ENCODE measurements at places on chromosomes 11 and 22.

- no peak for ATAC-seq
- H3K27me3 ChIP-seq, result no peaks in the 10 kb centered on the region
- H3K27ac ChIP-seq, result no peak overlapping the region
- H3K36me3 ChIP-seq, result peaks cover 38% of the 10 kb centered on the region
These were observed 19.5 kb upstream of the RAB1B start for GRCh38 chr11:66248903-66249302.

GRCh38 chr11:38153985-38154384 is 1555.9 kb upstream of the RAG2 start:
- no peak overlapping the region for H3K4me3 ChIP-seq
- no peak for ATAC-seq
- no peaks in the 10 kb centered on the region for H3K4me1 ChIP-seq
- H3K27me3 ChIP-seq, result no peaks in the 10 kb centered on the region

- ATAC-seq, result no peak
- no peak overlapping the region for H3K4me3 ChIP-seq
- H3K27me3 ChIP-seq, result no peaks in the 10 kb centered on the region
- H3K27ac ChIP-seq, result no peak overlapping the region
These were observed 100.0 kb upstream of the ARHGAP20 start for GRCh38 chr11:110812086-110812733.

DNA sequence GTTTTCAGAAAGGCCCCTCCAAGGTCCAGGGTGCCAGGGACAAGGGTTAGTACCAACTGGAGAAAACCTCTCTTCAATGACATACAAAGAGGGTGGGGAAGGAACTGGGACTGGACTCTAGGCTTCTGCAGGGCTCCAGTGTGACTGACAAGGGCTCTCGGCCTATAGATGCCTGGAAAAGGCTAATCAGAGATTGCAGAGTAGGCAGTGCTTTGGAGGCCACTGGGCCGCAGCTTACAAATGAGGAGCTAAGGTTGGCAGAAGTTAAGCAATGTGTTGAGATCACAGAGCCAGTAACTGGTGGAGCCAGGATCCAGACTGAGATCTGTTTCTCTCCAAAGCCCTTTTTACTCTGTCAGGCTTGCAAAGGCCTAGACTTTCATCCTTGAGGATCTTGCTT is 7.4 kb upstream of the DGKZ start:
- H3K27me3 ChIP-seq, result peaks cover 45% of the 10 kb centered on the region
- no peak for ATAC-seq
- H3K36me3 ChIP-seq, result no peaks in the 10 kb centered on the region
- H3K4me1 ChIP-seq, result peaks cover 3% of the 10 kb centered on the region

GRCh38 chr11:63765688-63766241 is 2.8 kb downstream of the ZFTA start:
- ATAC-seq, result no peak
- H3K27me3 ChIP-seq, result no peaks in the 10 kb centered on the region
- no peaks in the 10 kb centered on the region for H3K36me3 ChIP-seq
- no peak overlapping the region for H3K27ac ChIP-seq

- H3K27ac ChIP-seq, result no peak overlapping the region
- peaks cover 34% of the 10 kb centered on the region for H3K27me3 ChIP-seq
- no peak overlapping the region for H3K4me3 ChIP-seq
- H3K36me3 ChIP-seq, result no peaks in the 10 kb centered on the region
These were observed 16.4 kb downstream of the LMO1 start for GRCh38 chr11:8247312-8247711.

DNA sequence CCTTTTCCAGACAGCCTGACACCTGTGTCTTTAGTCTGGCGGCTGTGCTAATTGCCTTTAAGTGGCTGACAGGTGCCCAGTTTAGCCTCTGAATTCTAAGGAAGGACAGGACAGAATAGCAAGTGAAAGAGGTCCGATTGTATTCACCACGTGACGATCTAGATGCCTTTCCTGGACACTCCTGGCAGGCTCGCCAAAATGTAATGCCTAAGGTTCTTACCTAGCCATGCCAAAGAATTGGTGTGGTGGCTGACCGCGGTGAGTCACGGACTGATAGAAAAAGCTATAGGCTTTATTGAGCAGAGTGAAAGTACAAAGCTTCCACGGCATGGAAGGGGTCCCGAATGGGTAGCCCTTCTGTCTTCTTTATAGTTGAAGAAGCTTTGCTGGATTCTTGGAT is 26.7 kb downstream of the ANKRD42 start:
- no peaks in the 10 kb centered on the region for H3K4me1 ChIP-seq
- H3K36me3 ChIP-seq, result peaks cover 23% of the 10 kb centered on the region
- no peaks in the 10 kb centered on the region for H3K27me3 ChIP-seq
- no peak overlapping the region for H3K27ac ChIP-seq

GRCh38 chr22:37166675-37167066 is 17.0 kb upstream of the IL2RB start:
- peaks cover 51% of the 10 kb centered on the region for H3K4me1 ChIP-seq
- peak; percentile 46 for ATAC-seq
- H3K27me3 ChIP-seq, result no peaks in the 10 kb centered on the region
- no peaks in the 10 kb centered on the region for H3K36me3 ChIP-seq
- H3K4me3 ChIP-seq, result peak overlapping the region; percentile 64

- no peak within 1 kb of the TSS for H3K27ac ChIP-seq
- H3K36me3 ChIP-seq, result no peaks in the 10 kb centered on the region
- peaks cover 89% of the 10 kb centered on the region for H3K27me3 ChIP-seq
- no peak for ATAC-seq
These were observed at the start of gene CALCA for GRCh38 chr11:14971865-14972580. CALCA (minus strand) TSS chr11:14972351; CDS start chr11:14971192, 1,159 bp downstream.

GRCh38 chr11:15723966-15724365 is 609.2 kb downstream of the INSC start:
- no peaks in the 10 kb centered on the region for H3K36me3 ChIP-seq
- ATAC-seq, result no peak
- H3K27ac ChIP-seq, result no peak overlapping the region
- H3K4me3 ChIP-seq, result no peak overlapping the region
- no peaks in the 10 kb centered on the region for H3K4me1 ChIP-seq

GRCh38 chr11:81916451-81916850 is 817.2 kb downstream of the FAM181B start:
- no peak overlapping the region for H3K4me3 ChIP-seq
- no peak overlapping the region for H3K27ac ChIP-seq
- ATAC-seq, result no peak

DNA sequence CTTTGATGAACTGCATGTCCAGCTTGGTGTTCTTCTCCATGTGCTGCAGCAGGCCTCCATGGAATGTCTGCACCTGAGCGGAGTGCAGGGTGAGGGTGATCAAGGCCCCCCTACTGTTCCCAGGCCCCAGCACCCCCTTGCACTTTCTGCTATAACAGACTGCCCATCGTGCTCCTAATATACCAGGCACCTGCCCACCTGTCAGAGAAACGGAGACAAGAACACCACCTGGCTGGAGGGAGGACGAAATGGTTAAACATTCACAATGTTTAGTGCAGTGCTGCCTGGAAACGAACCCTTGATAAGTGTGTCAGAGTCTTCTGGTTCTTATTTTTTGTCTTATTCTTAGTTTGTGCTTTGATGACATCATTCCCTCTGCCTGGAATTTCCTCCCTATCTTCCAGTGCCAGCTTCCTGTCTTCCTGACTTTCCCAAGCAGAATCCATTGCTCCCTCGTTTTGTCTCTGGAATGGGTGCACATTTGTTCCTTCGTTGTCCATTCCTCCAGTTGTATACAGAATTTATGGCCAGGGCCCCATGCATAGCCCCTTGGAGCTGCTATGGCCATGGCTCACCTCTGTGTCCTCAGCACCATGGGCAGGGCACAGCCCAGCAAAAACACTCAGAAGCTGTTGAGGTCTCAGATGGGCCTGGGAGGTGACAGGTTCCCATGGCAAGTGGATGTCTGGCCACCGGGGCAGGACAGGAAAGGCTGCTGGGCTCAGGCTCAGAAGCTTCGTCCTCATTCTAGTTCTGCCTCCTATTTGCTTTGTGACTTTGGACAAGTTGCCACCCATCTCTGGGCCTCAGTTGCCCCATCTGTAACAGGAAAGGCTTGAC is 11.9 kb downstream of the BAIAP2L2 start:
- no peak for ATAC-seq
- H3K27me3 ChIP-seq, result no peaks in the 10 kb centered on the region
- no peaks in the 10 kb centered on the region for H3K4me1 ChIP-seq
- peaks cover 15% of the 10 kb centered on the region for H3K36me3 ChIP-seq
- no peak overlapping the region for H3K27ac ChIP-seq
- H3K4me3 ChIP-seq, result no peak overlapping the region

DNA sequence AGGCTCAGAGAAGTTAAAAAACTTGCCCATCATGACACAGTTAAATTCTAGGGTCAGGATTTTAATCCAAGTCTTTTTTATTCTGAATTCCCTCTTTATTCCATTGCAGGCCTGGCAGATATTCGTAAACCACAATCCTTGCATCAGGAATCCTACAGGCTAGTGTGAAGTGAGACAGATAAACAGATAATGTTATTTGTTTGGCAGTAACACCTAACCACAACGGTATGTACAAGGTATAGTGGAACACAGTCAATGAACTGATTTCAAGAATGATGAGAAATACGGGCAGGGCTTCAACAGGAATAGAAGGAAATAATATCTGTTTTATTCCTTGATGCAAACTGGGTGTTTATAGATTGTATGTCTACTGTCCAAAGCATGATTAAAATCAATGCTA is 32.0 kb upstream of the NARS2 start:
- no peak overlapping the region for H3K4me3 ChIP-seq
- H3K4me1 ChIP-seq, result no peaks in the 10 kb centered on the region
- peaks cover 38% of the 10 kb centered on the region for H3K27me3 ChIP-seq
- H3K27ac ChIP-seq, result no peak overlapping the region
- no peaks in the 10 kb centered on the region for H3K36me3 ChIP-seq

DNA sequence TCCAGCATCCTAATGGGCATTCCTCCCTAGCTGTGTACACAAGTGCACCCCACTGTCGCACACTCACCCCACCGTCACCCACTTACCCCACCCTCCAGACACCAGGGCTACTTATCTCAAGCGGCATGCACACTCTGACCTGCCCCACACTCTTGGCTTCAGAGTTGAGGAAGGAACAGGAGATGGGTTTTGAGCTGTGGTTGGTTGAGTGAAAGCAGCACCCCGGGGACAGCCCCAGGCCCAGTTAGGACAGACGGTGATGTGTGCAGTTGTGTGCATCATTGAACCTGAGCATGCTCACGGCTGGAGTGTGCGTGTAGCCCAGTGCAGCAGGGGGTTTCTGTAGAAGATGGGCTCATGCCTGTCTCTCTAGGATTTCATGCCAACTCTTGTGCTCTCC is 32.5 kb downstream of the AHNAK start:
- peak overlapping the region; percentile 51 for H3K27ac ChIP-seq
- H3K4me3 ChIP-seq, result no peak overlapping the region
- H3K36me3 ChIP-seq, result peaks cover 36% of the 10 kb centered on the region
- no peaks in the 10 kb centered on the region for H3K27me3 ChIP-seq
- ATAC-seq, result peak; percentile 96
- peaks cover 41% of the 10 kb centered on the region for H3K4me1 ChIP-seq

DNA sequence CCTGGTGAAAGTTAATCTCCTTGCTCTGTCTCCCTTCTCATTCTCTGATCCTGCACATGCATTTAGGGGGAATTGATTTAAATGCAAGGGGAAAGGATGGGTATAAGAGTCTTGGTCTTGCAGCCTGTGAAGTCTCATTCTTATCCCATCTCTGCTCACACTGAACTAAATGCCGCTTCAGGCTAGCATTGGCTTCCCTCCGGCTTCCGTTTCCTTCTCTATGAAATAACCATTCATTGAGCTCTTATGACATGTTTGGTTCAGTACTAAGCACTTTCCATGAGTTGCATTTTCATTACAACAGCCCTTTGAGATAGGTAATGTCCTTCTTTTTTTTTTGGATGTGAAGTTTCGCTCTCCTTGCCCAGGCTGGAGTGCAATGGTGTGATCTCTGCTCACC is 5.6 kb downstream of the ZBTB16 start:
- no peaks in the 10 kb centered on the region for H3K36me3 ChIP-seq
- H3K4me3 ChIP-seq, result no peak overlapping the region
- H3K27ac ChIP-seq, result no peak overlapping the region
- peaks cover 20% of the 10 kb centered on the region for H3K27me3 ChIP-seq
- ATAC-seq, result no peak

DNA sequence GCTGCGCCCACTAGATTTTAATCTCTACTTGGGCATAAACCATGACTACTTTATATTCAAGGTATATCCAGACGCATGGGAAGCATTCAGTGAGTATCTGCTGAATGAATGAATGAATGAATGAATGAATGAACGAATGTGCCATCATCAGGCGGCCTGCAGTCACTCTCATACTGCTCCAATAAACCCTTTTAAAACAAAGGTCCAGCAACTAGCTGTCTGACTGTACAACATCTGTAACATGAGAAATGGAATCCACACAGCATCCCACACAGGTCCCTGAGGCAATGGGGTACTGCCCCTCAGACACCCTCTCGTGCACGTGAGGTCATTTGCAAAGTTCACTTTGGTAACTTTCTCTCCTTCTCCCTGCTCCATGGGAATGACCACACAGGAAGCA is 147.5 kb downstream of the LARGE1 start:
- H3K4me3 ChIP-seq, result no peak overlapping the region
- no peaks in the 10 kb centered on the region for H3K27me3 ChIP-seq
- no peaks in the 10 kb centered on the region for H3K36me3 ChIP-seq
- H3K4me1 ChIP-seq, result peaks cover 7% of the 10 kb centered on the region

DNA sequence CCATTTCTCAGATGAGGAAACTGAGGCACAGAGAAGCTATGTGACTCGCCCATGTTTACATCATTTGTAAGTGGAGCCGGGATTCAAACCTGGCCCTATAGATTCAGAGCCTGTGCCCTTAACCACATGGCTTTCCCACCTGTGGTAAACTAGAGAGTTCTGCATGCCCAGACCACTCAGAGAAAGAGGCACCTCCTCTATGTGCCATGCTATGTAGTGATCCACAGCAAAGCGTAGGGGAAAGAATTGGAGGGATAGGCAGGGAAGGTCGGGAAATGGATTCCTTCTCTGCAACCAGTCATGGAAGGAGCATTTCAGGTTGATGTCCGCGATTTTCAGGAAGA is 15.4 kb upstream of the POU2AF2 start:
- no peaks in the 10 kb centered on the region for H3K27me3 ChIP-seq
- peak; percentile 60 for ATAC-seq
- no peaks in the 10 kb centered on the region for H3K36me3 ChIP-seq
- no peak overlapping the region for H3K27ac ChIP-seq

DNA sequence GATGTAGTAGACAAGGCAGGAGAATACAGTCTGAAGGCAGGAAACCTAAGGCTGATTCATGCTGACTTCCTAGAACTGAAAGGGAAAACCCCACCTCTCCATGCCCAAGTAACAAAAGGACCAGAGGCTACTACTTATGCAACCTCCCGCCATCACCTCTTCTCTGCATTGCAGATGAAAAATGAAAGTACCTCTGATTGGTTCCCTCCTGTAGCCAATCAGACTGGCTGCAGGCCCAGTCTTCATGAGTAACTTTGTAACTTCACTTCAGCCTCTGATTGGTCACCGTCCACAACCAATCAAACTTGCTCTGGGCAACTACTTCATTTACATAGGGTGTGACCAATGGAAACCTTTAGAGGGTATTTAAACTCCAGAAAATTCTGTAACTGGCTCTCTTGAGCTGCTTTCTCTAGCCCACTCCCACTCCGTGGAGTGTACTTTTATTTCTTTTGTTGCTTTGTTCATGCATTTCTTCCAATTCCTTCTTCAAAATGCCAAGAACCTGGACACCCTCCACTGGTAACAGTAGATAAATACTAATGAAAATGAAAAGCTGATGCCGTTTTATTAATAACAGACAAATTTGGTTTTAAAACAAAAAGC is 5.2 kb upstream of the MAP6 start:
- H3K27me3 ChIP-seq, result peaks cover 31% of the 10 kb centered on the region
- no peak overlapping the region for H3K4me3 ChIP-seq
- no peaks in the 10 kb centered on the region for H3K36me3 ChIP-seq
- ATAC-seq, result peak; percentile 86

GRCh38 chr11:47366020-47366490 is 12.3 kb downstream of the SPI1 start:
- peak overlapping the region; percentile 84 for H3K27ac ChIP-seq
- peaks cover 52% of the 10 kb centered on the region for H3K36me3 ChIP-seq
- no peaks in the 10 kb centered on the region for H3K27me3 ChIP-seq
- peak; percentile 94 for ATAC-seq
- H3K4me1 ChIP-seq, result peaks cover 61% of the 10 kb centered on the region

Data from stimulated activated memory B cell treated with anti-CD40 and anti-IgM and Interleukin-4, amounts not matched to agents 10 μg/mL and 1 μg/mL and 100 μg/mL, for 72 hours (primary cell).